ENCODE measurements at places on chromosomes 4 and X. TPM values are rescaled to one million over a fixed set of nuclear protein-coding genes. Genes with fewer than 3 reads are reported as not detected.

HSD17B10 gene
- total RNA-seq = 46.0 TPM

CHRNA9 gene
- not detected for total RNA-seq

MYOZ2 gene
- 0.26 TPM for total RNA-seq

PAGE5 gene
- 0.66 TPM for total RNA-seq

PNMA6F gene
- total RNA-seq = not detected

RTL9 gene
- 0.17 TPM for total RNA-seq

HPSE gene
- 0.17 TPM for total RNA-seq

CXXC4 gene
- total RNA-seq = under 0.01 TPM

SPP1 gene
- total RNA-seq = 0.26 TPM

PDZD4 gene
- total RNA-seq = 0.26 TPM

RAB39B gene
- 3.0 TPM for total RNA-seq

NDUFB11 gene
- 72.7 TPM for total RNA-seq

CHST7 gene
- total RNA-seq = 11.2 TPM

GATA1 gene
- not detected for total RNA-seq

Measured in fibroblast of lung (primary cell).